ENCODE measurements at places on chromosomes 1 and 21. TPM values are rescaled to one million over a fixed set of nuclear protein-coding genes. Genes with fewer than 3 reads are reported as not detected.

DNA sequence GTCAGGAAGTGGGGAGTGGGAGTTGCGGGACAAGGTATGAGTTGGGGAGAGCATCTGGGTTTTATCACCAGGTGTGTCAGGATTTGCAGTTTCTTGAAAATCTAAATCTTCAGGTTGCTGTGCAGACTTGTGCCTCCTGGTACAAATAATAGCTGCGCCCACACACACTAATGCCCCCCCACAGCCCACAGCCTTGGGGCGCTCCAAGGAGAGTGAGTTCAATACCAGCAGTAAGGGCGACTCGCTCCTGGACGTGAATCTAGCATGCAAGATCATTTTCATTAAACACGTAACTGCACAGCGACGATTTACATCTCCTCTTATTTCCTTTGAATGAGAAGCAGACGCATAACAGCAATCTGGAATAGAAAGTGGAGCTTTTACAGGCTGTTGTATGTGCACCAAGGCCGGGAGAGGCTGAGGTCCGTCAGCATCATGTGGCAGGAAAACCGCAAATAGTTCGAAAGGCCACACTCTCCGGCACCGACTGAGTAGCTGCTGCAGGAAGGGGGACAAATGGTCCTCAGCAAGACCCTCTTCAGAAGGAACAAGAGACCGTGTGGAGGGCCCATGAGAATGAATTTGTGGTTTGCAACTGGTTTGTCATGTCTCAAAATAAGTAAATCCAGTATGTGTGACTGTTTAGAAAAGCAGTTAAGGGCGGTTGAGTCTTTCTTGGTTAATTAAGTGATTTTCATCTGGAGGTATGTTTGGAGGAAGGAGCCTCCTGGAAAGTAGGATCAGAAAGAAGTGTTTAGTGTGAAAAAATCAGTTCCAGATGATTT lies 439.5 kb downstream of the SMYD3 start:
- DNase-seq: no peak
- H3K27me3 ChIP-seq: no peaks in the 10 kb centered on the region
- no peaks in the 10 kb centered on the region for H3K36me3 ChIP-seq
- peaks cover 13% of the 10 kb centered on the region for H3K4me1 ChIP-seq

Gene ELAPOR1
- polyA plus RNA-seq: not detected

- no peaks in the 10 kb centered on the region for H3K27me3 ChIP-seq
- H3K4me3 ChIP-seq: no peak overlapping the region
- peaks cover 31% of the 10 kb centered on the region for H3K4me1 ChIP-seq
- no peak overlapping the region for H3K27ac ChIP-seq
Observed at GRCh38 chr21:38813547-38813946, 7.8 kb downstream of the ETS2 start.

DNA sequence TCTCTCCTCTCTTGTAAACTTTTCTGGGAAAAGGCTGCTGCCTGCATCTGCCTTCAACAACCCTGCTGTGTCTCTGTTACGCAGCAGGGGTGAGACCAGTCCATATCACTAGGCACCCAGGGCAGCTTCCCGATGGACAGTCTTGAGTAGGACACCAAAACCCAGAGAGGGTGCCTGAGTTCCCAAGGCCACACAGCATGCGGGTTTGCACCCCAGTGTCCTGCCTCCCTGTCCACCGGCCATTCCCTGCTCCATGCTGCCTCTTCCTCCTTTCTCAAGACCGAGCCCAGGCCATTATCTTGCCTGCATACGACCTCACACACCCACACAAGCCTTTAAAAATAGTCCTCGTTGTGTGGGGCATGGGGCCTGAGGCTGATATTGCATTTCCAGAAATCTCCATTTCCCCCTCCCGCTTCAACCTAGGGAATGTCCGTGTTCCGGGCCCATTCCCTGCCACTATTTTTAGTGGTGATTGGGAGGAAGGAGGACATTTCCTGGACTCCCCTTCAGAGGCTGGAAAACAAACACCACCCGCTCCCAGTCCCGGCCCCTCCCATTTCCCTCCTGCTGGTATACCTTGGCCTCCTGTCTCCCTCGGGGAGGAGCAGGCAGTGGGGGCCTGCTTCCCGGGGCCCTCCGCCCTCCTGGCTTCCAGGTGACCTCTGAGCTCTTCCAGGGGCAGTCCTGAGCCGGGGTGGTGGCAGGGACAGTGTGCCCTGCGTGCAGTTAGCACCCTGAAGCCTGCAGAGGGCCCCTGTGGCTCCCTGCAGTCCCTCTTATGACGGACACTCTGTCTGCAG lies 132.4 kb upstream of the TMEM51 start:
- H3K36me3 ChIP-seq: no peaks in the 10 kb centered on the region
- H3K4me1 ChIP-seq: peaks cover 7% of the 10 kb centered on the region
- H3K27ac ChIP-seq: no peak overlapping the region
- H3K27me3 ChIP-seq: no peaks in the 10 kb centered on the region
- H3K4me3 ChIP-seq: no peak overlapping the region

Gene OLFML3
- 0.37 TPM for polyA plus RNA-seq

Gene TBX19
- polyA plus RNA-seq: 4.4 TPM

GRCh38 chr1:100353071-100353801 lies 930 bp downstream of the CDC14A start:
- DNase-seq: peak; percentile 16
- peak overlapping the region; percentile 98 for H3K4me3 ChIP-seq
- no peaks in the 10 kb centered on the region for H3K27me3 ChIP-seq

Gene FMO2
- not detected for polyA plus RNA-seq

Gene COG2
- polyA plus RNA-seq: 24.7 TPM

- no peaks in the 10 kb centered on the region for H3K27me3 ChIP-seq
- no peak for DNase-seq
- no peaks in the 10 kb centered on the region for H3K4me1 ChIP-seq
- no peak overlapping the region for H3K27ac ChIP-seq
Observed at GRCh38 chr1:223859058-223859457, 13.3 kb upstream of the TP53BP2 start.

DNA sequence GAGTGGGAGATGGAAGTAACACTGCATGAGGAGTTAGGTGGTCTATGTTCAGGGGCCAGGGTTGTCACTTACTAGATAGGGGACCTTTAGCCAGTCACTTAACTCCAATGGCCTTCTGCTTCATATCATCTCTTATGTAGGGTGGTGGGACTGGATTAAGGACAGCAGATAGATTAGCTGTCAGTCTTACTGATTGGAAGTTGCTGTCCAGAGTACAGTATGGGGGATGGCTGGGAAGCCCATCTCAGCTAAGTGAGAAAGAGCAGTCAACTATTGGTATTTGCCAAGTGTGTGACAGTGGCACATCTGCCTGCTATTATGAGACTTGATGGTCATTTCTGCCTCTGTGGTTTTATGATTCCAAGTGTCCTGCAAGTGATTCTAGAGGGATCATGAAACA lies 130.9 kb downstream of the FGGY start:
- H3K27me3 ChIP-seq: no peaks in the 10 kb centered on the region
- no peaks in the 10 kb centered on the region for H3K36me3 ChIP-seq
- no peaks in the 10 kb centered on the region for H3K4me1 ChIP-seq
- no peak for DNase-seq
- H3K4me3 ChIP-seq: no peak overlapping the region

Gene TSPEAR
- not detected for polyA plus RNA-seq

Gene LRRC38
- not detected for polyA plus RNA-seq

Gene CHI3L1
- polyA plus RNA-seq: 0.43 TPM

Gene GJA4
- polyA plus RNA-seq: not detected

Gene BACE2
- 0.26 TPM for polyA plus RNA-seq

DNA sequence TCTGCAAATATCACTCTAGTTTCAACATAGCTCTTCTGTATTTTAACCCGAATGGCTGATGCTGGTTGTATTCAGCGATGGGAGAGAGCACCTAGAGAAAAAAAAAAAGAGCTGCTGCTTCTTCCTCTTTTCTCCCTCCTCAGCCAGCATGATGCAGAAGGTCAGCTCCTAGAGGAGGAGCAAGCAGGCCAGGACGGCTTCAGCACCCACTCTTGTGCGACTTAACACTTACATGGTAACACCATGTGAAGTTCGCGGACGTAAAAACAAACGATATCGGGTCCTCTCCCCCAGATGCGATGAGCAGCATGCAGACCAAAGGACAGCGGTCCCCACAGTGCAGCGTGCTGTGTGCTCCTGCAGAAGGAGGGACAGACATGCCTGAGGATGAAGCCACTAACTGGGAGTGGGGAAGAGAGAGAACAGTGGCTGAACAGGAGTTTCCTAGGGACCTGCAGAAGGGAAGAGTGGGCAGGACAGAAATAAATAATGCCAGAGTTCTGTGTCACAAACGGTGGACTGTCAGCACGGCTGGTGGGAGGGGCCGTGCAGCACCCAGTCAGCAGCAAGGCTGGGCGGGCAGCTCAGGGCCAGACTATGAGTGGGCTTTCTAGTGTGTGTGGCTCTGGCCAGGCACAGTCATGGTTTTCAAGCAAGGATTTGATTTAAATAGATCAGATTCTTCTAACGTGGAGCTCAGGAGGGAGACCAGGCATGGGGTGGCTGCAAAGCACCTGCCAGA lies 11.4 kb upstream of the B3GALT5 start:
- no peak overlapping the region for H3K27ac ChIP-seq
- H3K4me1 ChIP-seq: no peaks in the 10 kb centered on the region
- no peaks in the 10 kb centered on the region for H3K36me3 ChIP-seq
- no peak overlapping the region for H3K4me3 ChIP-seq

Gene SPRR1A
- polyA plus RNA-seq: not detected

- H3K36me3 ChIP-seq: no peaks in the 10 kb centered on the region
- H3K4me3 ChIP-seq: no peak overlapping the region
- no peaks in the 10 kb centered on the region for H3K4me1 ChIP-seq
- H3K27ac ChIP-seq: no peak overlapping the region
- H3K27me3 ChIP-seq: no peaks in the 10 kb centered on the region
Observed at GRCh38 chr1:176950736-176951324, 213.7 kb downstream of the ASTN1 start.

DNA sequence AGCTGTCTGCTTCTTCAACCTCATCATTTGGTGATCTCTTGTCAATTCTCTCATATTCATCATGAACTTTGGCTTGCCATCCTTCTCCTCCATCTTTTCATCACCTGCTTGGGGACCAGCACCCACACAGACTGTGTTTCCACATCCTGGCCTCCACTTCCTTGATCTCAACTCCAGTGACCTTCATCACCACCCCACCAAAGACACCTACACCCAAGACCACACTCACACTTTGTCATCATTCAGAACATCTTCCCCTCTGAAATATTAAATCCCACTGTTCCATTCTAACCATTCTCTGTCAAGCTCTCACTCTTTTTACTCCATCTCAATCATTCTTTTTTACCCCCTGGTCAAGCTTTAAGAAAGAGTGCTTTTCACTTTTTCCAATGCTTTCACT lies 115.5 kb upstream of the VAV3 start:
- no peak for DNase-seq
- no peak overlapping the region for H3K4me3 ChIP-seq
- no peak overlapping the region for H3K27ac ChIP-seq
- H3K36me3 ChIP-seq: no peaks in the 10 kb centered on the region
- H3K27me3 ChIP-seq: no peaks in the 10 kb centered on the region

DNA sequence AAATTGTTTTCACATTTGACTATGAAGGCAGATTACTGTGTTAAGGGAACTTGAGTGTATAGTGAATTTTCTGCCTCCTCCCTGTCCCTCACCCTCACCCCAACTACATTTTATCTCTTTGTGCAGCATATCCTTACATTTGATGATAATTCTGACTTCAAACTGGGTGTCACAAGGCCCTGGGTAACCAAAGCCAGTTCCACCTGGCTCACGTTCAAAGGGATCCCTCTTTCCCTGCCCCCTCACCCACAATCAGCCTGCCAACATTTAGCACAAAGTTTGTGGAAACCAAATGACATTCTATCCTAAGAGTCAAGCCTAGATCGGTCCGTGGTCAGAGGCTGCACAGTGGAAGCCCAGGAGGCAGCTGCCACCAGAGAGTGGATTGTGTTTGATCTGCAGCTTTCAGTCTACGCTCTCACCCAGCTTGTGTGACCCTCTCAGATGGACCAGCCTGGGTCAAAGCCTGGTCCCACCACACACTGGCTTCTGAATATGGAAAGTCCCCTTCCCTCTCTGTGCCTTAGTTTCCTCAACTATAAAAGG lies 10.3 kb downstream of the KIAA0040 start:
- H3K36me3 ChIP-seq: peaks cover 17% of the 10 kb centered on the region
- no peak overlapping the region for H3K4me3 ChIP-seq
- H3K4me1 ChIP-seq: peaks cover 28% of the 10 kb centered on the region
- DNase-seq: no peak
- H3K27ac ChIP-seq: peak overlapping the region; percentile 32
- no peaks in the 10 kb centered on the region for H3K27me3 ChIP-seq

DNA sequence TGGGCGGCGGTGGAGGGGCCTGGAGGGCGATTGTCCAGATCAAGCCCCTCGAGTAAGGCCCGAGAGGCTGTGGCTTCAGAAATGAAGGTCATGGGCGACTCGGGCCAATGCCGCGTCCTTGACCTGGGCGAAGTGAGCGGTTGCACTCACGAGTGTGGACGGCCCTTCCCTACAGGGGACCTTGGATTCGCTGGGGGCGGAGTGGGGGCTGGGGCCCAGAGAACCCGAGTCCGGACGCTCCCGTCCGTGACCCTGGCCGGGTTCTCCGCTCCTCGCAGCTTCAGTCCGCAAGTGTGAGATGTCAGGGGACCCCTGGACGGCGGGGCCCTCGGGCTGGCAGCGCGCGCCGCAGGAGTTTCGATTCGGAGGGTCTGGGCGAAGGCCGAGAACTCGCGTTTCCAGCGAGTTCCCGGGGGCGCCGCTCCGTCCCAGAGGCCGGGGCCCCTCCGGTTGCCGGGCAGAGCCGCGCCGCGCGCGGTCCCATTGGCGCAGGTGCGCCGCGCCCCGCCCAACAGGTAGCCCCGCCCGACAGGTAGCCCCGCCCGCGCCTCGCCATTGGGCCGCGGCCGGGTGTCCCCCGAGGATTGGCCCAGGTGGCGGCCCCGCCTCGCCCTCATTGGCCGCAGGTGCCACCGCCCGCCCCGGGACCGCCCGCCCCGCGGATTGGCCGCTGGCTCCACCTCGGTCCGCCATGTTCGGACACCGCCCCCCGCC lies at the start of gene PRKCZ:
PRKCZ (plus strand) TSS at position 694 of the 714 bp plus-strand sequence. CDS start 220 bp downstream, outside the sequence.
- peaks cover 9% of the 10 kb centered on the region for H3K27me3 ChIP-seq
- peak within 1 kb of the TSS; percentile 24 for H3K4me3 ChIP-seq

DNA sequence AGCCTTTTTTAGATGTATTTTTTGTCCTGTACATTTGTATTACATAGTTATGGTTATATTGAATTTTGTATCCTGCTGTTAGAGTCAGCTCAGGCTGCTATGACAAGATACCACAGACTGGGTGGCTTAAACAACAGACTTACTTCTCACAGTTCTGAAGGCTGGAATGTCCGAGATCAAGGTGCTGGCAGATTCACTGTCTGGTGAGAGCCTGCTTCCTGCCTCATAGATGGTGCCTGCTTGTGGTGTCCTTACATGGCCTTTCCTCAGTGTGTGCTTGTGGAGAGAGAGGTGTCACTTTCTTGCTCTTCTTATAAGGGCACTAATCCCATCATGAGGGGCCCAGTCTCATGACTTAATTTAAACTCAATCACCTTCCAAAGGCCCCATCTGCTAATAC lies 23.1 kb upstream of the MYSM1 start:
- H3K27ac ChIP-seq: no peak overlapping the region
- no peak for DNase-seq
- no peaks in the 10 kb centered on the region for H3K36me3 ChIP-seq

All from CD14-positive monocyte (primary cell).